ENCODE measurements at places on chromosomes 2 and 18.

- no peak for DNase-seq
Observed at GRCh38 chr18:3044931-3045698, 32.2 kb upstream of the LPIN2 start.

DNA sequence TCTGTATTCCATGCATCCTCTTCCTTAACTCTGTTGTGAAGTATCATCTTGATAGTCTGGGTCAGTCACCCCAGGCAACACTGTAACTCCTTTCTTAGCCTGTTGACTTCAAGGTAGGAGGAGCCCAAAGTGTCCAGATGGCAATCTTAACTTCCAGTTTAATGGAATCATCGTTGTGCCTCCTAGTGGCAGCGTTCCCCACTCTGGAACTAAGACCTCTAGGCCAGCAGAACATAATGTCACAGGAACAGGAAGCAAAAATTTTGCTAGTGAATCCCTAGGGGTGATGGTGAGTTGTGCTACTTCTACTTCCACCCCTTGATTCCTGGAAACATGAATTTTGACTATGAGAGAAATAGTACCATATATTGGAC is 11.7 kb downstream of the SGPP2 start:
- no peak for DNase-seq

DNA sequence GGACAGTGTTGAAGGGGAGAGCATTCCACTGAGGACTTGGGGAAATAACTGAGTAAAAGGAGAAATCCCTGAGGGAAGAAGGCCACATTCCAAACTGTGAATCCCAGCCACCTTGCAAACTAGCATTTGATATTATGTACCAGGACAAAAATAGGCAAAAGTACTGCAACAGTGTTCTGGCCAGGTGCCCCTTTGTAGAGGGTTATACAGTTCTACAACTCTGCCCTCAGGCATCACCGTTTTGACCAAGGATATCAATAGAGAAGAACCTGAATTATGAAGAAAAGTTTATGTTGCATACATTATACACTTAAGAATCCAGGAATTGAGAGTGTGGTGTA is 20.6 kb upstream of the CAVIN2 start:
- no peak for DNase-seq

GRCh38 chr2:114022360-114023085 is 132.6 kb downstream of the ACTR3 start:
- peak; percentile 52 for DNase-seq

- no peak for DNase-seq
Observed at GRCh38 chr2:855177-855576, 95.5 kb upstream of the SNTG2 start.

DNA sequence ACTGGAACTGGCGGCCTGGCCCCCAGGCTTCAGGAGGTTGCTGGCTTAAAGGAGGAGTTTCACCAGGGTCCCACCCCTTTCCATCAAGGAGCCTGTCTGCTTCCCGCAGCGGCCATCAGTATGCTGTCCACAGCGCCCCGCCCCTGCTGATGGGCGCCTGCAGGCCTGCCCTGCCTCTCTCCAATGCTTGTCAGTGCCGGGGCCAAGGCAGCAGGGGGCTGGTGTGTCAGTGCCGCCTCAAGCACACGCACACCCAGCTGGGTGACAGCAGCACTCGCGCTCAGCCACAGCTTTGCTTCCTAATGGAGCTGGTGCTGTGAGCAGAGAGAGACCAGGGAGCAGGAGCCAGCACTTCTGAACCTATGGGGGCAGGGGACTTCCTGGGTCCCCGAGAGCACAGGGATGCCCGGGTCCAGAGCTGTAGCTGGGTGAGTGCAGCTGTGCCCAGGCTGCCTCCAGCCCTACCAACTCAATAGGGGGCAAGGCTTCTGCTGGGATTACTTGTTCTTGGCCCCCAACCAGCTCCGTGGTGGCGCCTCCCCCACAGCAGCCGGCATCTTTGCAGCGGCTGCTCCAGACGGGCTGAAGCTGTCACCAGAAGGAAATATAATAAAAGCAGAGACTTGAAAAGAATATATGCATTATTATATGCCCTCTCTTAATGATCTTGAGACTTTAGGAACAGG is 377.2 kb upstream of the LRATD1 start:
- no peak for DNase-seq

DNA sequence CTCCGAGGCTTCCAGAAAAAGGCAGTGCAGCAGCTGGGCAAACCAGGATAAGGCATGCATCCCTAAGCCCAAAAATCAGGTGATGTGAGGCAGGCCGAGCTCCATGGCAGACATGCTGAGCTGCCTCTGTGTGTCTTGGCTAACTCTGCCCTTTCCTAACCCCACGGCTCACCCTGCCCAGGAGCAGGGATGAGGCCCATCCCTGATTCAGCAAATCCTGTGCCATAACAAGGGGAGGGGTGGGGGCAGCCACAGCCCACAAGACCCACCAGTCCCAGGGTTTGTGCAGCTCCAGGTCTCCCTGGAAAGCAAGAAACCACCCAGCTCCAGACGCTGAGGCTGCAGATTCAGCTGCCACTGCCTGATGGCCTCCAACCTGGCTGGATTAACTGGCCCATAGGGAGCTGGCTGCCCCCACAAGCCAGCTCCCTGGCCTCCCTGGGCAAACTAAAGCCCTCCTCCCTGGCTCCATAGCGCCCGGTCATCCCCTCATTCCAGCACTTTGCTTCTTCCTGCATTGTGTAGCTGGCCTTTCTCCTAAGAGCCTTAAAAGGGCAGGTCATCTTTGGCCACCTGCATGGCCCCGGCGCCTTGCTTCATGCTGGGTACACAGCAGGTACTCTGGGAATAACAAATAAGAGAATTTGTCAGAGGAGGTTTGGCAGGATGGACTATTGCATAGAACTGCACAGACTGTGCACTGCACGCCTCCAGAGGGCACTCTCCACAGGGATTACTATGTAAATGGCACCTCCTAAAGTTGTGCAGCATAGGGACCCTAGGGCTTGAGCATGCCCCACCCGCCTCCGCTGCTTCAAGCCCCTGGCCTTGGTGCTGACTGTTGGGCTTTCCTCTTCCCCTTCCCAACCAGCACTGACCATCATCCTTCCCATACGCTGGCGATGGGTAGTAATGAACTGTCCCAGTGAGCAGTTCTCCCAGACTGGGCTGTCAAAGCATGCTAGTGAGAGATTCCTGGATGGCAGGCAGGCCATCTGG is 10.7 kb downstream of the STEAP3 start:
- no peak for DNase-seq

DNA sequence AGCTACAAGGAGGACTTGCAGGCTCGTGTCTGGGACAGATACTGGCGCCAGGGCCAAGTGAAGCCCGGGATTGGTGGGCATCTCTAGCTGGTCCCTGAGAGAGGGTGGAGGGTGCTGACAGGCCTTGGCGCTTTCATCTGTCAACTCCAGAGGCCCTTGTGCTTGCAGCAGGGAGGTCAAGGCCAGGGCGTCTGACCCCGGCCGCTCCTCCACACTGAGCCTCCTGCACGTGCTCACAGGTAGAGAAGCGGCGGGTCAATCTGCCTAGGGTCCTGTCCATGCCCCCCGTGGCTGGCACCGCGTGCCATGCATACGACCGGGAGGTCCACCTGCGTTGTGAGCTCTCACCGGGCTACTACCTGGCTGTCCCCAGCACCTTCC is 9.5 kb downstream of the CAPN10 start:
- no peak for DNase-seq

DNA sequence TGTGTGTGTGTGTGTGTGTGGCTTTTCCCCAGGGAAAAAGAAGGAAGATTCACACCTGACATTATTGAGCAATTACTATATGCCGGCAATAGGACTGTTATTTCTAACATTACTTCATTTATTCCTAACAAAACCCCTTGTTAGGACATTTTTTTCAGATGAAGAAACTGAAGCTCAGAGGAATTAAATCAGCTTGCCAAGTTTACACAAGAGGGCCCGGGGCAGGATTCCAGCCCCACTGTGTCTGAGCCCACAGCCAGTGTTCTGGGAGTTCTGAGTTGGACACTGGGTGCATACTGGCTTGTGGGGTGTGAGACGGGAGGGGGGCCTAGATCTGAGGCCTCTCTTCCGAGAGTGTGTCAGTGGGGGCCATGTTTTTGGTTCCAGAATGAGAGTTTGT is 9.9 kb downstream of the TOGARAM2 start:
- DNase-seq = peak; percentile 82

DNA sequence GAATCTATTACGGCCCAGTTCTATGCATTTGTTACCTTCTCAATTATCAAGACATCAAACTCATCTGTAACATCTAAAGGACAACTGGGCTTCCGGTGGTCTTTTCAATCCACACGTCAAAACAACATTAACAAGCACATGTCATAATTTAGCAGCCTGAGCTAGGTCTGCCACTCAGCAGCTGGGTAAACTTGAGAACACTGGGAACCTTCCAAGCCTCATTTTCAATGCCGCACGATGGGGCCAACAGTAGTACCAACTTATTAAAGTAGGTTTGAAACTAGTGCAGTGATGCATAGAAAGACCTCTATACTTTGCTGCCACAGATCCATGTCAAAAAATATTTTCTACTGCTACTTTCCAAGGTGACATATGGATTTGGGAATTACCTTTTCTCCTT is 60.4 kb downstream of the COL4A4 start:
- no peak for DNase-seq

DNA sequence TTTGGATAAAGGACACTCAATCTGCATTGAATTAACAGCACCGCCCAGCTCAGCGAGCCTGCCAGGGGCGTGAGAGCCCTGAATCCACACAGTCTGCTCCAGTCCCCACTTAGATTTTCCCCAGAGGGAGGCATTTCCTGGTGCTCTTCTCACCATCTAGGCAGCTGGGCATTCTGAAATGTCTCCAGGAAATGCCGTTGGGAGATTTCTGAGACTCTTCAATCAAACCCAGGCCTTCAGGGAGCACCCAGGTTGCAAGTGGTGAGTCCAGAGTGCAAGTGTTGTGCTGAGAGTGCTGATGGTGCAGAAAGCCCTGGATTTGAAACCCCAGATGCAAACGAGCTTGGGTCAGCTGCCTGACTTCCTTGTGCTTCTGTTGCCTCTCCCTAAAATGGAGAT is 23.4 kb upstream of the TMEM37 start:
- no peak for DNase-seq

DNA sequence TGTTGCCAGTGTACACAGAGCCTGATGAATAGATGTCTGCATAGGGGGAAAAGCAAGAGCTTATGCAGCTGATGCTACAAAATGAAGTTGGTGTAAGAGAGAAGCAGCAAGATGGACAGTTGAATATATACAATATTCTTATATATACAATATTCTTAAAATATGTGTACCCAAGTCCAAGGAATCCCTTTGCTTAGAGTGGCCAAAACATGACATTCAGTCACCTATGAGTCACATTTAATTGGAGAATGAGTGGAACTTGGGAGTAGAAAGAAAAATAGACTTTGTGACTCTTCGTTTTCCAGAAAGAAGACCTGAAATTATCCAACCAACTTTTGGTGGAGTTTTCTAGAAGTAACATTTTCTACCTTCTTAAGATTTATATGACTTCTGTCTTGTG is 81.8 kb downstream of the SCN9A start:
- DNase-seq = no peak

DNA sequence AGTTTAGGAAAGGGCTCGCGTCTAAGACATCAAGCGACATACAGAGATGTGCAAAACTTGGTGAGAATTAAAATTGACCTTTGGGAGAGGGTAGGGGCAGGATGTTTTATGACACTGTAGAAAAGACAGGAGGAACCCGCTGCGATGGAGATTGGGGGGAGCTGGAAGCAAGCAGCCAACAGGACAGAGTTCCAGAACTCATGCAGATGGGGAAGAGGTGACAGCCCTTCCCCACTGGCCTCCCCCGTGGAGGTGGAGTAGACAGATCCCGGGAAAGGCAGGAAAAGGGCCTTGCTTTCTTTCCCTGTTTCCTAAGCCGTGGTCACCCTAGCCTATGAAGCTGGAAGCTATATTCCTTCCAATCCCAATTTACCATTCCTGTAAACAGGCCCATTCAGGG is 39.1 kb downstream of the ANO7 start:
- no peak for DNase-seq

GRCh38 chr2:135803278-135803677 is 33.7 kb downstream of the LCT start:
- DNase-seq = no peak

DNA sequence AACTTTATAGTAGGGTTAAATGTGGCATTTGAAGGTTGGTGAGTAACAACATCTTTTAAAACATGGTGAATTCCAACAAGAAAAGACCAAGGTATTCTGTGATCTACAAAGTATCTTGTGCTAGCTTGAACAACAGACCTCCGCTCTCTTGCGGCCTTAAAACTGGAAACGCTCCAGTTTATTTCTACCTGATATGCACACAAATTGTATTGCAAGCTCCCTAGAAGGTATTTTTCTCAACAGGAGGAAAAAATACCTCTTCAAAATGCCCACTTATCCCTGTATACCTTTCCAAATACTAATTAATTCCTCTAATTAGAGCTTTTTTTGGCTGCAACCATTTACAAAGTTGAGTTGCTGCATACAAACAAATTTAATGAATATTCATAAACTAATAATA is 69.5 kb downstream of the KCNH7 start:
- DNase-seq = no peak

DNA sequence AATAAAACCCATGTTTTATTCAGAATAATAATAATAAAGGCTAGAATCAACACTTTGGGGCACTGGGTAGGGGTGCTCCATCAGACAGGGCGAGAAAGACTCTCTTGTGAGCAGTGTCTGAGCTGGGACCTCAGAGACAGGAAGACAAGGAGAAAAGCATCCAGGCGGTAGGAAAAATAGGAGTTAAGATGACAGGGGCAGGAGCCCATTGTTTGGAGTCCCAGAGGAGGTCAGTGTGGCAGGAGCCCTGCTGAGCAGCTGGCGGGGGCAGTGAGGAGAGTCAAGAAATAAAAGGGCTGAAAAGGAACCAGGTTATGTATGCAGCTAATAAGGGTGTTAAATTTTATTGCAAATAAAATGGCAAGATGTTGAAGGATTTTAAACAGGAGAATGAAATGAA is 457.4 kb downstream of the FBXO15 start:
- DNase-seq = no peak

DNA sequence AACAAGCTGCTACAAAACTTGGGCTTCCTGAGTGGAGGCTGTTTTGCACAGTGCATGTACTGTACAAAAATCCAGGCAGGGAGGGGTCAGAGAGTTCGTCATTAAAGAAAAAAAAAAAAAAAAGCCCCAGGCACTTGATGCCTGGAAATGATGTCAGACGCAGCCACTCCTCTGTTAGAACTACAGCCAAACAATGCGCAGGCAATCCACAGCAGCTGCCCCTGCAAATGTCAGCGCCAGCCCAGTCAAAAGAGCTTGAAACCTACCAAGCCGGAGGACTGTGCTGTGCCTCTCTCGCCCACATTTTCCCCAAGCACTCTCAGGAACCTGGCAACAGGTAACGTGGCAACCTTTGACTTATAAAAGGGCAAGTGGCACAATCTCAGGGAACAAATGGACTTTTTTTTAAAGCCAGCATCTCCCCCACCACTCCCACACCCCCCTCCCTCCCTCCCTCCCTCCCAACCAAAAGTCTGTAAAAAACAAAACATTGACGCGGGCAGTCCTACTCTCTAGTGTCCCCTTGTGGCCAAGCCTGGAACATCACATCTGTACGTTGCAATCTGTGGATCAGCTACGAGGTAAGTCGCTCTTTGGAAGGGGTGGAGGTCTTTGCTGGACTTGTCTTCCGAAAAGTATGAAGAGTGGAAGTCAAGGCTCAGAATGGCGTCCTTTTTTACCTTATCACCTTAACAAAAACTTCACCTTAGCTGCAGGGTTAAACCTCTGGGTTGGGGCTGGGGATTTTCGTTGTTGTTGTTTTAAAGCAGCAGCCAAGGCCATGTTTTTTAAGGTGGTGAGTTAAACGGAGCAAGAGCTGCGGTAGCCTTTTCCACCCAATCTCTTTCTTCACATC is 144.2 kb downstream of the TGIF1 start:
- peak; percentile 98 for DNase-seq

GRCh38 chr2:31240381-31241365 is 6.7 kb downstream of the EHD3 start:
- no peak for DNase-seq

- DNase-seq = no peak
Observed at GRCh38 chr2:108936866-108937265, 52.2 kb downstream of the EDAR start.
